CD4-positive, alpha-beta T cell treated with Interferon gamma for 1 hour (primary cell): ENCODE measurements at places on chromosomes 4 and X.

- DNase-seq = no peak
Measured at GRCh38 chr4:151429957-151430570, 21.1 kb downstream of the FHIP1A start.

DNA sequence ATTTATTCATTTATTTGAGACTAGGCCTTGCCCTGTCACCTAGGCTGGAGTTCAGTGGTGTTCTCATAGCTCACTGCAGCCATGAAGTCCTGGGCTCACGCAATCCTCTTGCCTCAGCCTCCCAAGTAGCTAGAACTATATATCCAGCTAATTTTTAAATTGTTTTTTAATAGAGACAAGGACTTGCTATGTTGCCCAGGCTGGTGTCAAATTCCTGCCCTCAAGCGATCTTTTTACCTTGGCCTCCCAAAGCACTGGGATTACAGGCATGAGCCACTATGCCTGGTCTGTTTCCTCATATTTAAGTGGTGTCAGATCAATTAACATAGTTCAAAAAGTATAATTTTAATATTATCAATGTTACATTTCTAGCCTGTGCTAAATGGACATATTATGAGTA, 68.5 kb downstream of the AFF1 start:
- no peak for DNase-seq

GRCh38 chr4:185424905-185425646, 688 bp downstream of the UFSP2 start:
- DNase-seq = no peak

- DNase-seq = no peak
Measured at GRCh38 chr4:119152741-119153140, 17.1 kb downstream of the MYOZ2 start.

GRCh38 chr4:54703182-54703581, 45.4 kb downstream of the KIT start:
- no peak for DNase-seq

GRCh38 chrX:77298296-77298695, 148.9 kb upstream of the FGF16 start:
- no peak for DNase-seq

GRCh38 chr4:52010986-52011385, 9.2 kb downstream of the LRRC66 start:
- no peak for DNase-seq

DNA sequence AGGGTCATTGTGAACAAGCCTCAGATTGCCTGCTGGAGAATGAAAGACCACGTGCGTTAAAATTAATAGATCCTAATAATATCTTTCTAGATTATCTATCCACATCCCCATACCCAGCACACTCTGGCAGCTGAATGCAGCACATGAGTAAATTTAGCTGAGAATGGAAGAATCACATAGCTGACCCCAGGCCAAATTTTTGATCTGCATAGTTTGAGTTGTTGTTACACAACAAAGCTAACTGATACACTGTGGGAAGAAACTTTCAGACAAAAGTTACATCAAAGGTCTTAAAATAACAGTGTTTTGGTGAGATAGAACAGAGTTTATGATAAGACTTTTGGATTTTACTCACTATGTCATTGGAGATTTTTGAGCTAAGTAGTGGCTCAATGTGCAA, 72.4 kb upstream of the ANXA10 start:
- no peak for DNase-seq

- DNase-seq = no peak
Measured at GRCh38 chrX:131795442-131796229, 227.5 kb upstream of the STK26 start.

DNA sequence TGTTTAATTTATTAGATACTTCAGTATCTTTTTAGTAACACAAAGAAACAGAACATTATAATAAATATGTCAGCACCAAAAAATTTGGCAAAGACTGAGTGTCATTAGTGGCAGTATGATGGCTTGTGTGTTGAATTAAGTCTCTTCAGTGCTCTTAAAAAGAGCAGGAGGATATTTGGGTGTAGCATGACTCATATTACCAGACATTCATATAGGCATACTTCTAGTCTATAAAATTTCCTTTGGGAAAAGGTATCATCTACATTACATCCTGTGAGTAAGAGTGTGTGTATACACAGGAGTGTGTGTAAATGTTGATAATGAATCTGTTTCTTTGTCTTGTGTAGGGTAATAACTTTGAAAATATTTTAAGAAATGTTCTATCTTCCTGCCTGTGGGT, 135.7 kb downstream of the CNKSR2 start:
- no peak for DNase-seq

GRCh38 chr4:10554121-10554520, 96.9 kb upstream of the ZNF518B start:
- DNase-seq = no peak

- no peak for DNase-seq
Measured at GRCh38 chr4:23889814-23890341, at the start of gene PPARGC1A. TSS of gene PPARGC1A (minus strand) at chr4:23890047. CDS start at chr4:23889957, 90 bp downstream.

DNA sequence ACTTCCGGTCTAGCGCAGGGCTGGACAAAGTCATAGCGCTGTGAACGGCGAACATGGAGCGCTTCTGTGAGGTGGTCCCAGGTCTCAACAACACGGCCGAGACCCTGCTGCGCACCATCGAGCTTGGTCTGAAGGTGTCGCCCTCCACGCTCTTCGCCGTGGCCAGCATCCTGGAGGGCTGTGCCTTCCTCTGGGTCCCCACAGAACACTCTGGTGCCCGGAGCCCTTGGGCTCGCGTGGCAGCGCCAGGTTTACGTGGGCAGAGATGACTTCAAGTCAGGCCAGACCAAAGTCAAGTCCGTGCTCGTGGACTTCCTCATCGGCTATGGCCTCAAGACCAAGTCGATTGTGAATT, 128.6 kb downstream of the ANAPC4 start:
- DNase-seq = no peak

GRCh38 chr4:91267543-91267942, 1036.2 kb upstream of the GRID2 start:
- DNase-seq = no peak

GRCh38 chr4:150082241-150082640, 4.0 kb downstream of the DCLK2 start:
- no peak for DNase-seq

DNA sequence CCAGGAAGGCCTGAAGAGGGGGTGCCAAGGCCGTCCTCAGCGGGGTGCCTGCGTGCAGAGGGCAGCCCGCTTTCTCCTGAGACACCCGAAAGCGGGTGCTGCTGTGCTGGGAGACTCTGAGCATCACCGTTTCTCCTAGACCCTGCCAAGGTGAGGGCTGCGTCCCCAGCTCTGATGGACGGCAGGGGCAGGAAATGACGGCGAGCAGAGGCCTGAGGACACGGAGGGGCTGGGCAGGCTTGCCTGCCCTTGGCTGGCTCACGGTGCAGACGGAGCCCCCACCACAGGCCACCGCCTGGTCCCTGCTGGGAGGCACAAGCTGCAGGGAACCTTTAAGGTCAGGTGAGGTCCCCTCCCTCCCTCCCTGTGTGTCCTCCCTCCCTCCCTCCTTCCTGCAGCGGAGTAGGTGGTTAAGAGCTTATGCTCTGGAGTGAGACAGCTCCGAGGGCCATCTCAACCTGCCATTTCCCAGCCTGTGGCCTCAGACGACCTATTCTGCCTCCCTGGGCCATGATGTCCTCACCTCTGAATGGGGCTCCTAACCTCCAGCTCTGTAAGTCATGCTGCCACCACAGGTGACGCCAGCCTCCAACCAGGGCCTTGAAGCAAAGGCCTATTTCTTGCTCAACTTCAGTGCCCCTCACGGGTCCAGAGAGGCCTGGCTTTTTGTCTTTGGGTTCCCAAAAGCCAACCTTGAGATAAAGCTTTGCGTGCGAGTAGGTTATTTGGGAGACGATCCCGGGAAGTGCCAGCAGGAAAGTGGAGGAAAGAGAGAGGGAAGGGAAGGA, 54.2 kb upstream of the GRPEL1 start:
- no peak for DNase-seq

DNA sequence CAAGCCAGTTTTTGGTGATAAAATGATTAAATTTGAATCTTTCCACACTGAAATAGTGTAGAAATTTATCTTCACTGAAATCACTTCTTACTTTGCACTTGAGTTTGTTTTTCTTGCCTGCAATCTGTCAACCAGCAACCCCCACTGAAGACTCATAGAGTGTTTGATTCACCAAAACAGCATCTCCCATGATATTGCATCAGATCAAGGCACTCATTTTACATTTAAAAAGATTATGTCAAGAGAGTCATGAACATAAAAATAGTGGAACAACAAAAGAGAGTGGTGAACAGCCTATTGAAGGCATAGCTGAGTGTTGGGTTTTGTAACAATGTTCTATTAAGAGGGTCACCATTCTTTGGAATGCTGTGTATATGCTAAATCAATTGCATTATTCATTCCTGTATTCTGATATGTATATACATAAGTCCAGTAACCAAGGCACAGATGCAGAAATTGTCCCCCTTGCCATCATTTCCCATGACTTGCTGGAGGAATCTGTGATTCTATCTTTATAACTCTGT, 1934.9 kb downstream of the ARAP2 start:
- DNase-seq = no peak

DNA sequence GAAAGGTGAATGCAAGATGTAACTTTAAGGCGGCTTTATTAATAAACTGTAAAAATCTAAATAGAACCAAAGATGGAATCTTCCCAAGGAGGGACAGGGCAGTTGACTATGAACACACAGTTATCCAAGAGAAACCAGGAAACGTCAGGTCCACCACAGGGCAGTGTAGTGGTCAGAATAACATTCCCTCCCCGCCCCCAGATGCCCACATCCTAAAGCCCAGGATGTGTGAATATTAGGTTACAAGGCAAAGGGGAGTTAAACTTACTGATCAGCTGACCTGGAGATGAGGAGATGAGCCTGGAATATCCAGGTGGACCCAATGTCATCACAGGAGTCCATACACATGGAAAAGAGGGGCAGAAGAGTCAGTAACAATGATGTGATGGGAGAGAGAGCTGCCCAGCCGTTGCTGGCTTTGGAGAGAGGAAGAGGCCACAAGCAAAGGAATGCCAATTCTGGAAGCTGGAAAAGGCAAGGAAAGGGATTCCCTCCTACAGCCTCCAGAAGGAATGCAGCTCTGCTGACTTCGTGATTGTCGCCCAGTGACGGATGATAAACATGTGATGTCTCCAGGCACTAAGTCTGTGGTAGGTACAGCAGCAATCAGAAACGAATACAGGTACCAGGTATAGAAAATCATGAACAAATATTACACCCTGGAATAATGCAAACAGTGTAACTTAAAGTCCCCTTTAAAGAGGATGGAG, 5.2 kb downstream of the SH3KBP1 start:
- DNase-seq = no peak

GRCh38 chr4:143199503-143199902, 14.8 kb downstream of the USP38 start:
- DNase-seq = no peak

DNA sequence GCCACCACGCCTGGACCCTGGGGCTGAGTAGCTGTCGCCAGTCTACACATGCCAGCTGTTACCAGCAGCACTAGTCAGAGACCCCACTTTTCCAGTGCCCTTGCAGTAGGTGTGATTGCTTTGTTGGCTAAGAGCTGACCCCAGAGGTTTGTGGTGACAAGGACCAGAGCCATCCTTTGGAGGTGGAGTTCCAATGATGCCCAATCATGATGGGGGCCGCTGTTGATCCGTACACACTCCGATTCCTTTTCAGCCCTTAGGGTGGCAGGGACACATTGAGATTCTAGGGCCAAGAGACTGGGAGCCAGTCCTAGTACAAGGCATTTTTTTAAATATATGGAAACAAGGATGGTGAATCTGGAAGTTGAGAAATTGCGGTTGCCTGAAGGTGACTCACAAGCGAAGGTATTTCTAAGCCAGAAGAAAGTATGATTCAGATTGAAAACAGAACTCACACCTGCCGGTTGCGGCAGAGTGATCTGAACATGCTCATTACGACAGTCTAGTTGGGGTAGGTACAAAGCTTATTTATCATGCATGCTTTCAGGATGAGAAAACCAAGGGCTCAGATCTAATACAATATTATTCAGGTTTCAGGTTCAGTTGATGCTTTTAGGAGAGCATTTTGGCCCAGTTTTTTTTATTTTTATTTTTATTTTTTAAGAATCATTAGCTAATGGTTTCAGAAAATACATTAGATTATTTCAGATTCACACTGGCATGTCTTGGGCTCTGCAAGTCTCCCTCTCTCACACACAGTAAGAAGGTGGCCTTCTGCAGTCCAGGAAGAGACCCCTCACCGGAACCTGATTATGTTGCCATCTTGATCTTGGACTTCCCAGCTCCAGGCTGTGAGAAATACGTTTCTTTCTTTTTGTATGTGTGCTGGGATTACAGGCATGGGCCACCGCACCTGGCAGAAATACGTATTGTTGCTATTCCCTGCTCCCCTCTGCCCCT, 43.4 kb downstream of the SHROOM2 start:
- DNase-seq = no peak

DNA sequence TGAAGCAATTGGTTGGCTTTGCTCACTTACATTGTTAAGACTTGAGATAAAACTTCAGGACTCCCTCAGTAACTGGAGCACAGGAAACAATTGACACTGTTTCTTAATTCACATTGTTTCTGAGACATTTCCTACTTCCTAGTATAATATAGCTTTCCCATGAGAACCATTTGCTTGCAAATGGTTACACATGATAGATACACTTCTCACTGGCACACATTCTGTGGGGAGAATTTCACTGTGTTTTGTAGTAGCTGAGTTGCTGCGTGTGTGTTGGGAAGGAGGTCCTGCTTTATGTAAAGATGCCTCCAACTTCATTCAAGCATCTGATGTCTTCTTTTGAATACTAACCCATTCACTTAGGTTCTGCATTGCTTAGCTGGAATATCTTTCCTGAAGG, 85.3 kb upstream of the SLC4A4 start:
- no peak for DNase-seq

- no peak for DNase-seq
Measured at GRCh38 chrX:10360116-10360515, 203.3 kb downstream of the CLCN4 start.

DNA sequence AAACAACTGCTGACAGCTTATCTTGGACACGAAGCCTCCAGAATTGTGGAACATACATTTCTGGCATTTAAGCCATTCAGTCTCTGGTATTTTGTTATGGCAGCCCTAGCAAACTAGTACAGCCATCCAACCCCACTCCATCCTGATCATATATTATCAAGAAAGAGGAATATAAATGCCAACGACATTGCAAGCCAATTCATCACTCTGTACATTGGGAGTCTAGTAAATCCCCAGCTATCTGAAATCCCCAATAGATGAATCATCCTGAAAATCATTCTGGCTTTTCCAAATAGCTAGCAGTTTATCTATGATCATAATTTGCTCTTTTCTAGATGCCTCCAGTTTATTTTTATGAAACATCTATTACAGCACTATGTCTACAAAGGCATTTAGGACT, 41.1 kb downstream of the FRMD7 start:
- no peak for DNase-seq

DNA sequence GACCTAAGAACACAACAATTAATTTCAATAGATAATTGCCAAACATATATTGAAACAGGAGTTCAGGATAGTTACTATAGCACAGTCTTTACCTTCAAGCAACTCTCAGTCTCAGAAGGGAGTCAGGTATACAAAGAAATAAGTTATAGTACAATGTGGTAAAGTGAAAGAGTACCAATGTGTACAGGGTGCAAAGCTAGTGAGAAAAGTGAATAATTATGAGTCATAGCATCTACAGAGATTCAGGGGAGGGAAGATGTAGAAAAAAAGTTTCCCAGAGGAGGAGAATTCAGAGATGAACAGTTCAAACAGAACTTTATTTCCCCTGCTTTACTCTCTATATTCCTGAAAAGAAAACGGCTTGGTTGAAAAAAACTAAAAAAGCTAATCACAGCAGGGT, 22.7 kb upstream of the DKK2 start:
- DNase-seq = no peak
